ENCODE measurements at places on chromosomes 1 and 21.

GRCh38 chr1:101291562-101292380 is 55.0 kb downstream of the S1PR1 start:
- no peak for DNase-seq

DNA sequence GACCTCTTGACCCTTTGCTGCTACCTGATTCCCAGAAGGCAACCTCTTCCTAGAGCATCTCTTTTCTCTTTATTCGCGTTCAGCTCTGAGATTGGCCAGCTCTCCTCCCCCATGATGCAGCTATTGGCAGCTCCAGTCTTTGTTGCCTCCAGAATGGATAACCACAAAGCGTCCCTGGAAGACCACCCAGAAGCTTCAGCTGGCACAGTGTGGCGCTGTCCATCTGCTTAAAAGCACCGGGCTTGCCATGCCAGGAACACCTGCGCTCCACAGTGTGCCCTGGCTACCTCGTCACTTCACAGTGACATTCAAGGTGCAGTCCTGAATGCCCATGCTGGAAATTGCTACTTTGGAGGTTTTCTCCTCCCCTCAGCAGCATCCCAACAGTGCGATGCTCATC is 353.9 kb downstream of the LMO4 start:
- DNase-seq: no peak

- no peak for DNase-seq
These were observed 25.3 kb downstream of the PIGK start for GRCh38 chr1:77193951-77194350.

- DNase-seq: no peak
These were observed 16.2 kb downstream of the ITGB3BP start for GRCh38 chr1:63506782-63507181.

GRCh38 chr1:32345289-32345827 is 9.3 kb upstream of the MARCKSL1 start:
- no peak for DNase-seq

DNA sequence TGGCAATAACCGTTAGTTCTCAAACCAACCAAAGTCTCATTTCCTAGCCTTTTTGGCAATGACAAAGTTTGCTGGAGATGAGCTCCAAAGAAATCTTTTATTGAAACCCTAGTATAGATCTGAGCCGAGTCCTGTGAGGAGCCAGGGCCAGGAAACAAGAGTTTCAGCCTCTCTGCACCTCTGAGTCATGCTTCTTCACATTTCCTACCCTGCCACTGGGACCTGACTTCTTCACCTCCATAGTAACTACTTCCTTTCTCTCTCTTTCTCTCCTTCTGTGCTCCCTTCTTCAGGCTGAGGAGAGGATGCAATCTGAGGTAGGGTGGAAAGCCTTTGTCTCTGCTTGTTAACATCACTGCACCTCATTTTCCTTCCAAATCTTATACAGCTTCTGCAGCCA is 38.7 kb upstream of the IPO9 start:
- DNase-seq: no peak

DNA sequence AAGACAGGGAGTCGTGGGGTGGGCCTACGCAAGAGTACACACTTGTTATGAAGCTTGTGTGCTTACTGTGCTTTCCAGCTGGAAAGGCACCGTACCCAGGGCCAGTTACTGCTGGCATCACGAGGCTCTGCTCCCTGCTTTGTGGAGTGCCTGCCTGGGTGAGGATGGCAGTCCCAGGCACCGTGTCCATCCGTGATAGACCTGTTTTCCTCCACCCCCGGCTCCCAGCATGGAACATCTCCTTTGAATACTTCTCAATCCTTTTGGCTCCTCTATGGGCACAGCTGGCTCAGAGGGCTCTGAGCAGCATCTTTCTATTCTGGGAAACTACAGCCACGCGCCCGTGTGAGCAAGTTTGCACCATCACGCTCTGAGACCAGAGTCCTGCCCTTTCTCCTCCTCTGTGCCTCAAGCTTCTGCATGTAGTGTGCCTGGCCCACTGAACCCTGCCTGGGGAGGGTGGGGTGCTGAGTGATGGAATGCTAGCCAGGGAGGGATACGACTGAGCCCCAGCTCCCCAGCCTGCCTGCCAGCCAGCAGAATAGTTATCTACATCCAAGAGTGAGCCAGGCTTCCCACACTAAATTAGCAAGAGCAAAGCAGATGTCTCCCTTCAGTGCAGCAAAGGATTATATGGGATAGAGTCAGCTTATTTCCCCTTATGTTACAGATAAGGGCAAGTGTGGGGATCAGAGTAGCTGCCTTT is 7.1 kb upstream of the TNR start:
- no peak for DNase-seq

GRCh38 chr1:84840346-84840745 is 52.7 kb downstream of the LPAR3 start:
- no peak for DNase-seq

DNA sequence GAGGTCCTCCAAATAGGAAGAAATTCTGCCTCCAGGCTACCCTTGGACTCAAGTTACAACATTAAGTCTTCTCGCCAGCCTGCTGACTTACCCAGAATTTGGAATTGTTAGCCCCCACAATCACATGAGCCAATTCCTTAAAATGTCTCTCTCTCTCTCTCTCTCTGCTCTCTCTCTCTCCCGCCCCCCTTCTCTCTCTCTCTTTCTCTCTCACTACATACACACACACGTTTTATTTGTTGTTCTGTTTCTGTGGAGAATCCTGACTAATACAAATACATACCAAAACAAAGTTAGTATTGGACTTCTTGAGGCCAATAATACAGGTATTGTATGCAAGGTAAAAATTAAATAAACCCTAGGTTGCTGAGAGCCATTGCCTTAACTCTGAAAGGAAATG is 72.1 kb downstream of the TNFSF18 start:
- DNase-seq: no peak

- no peak for DNase-seq
These were observed 152.4 kb downstream of the RWDD3 start for GRCh38 chr1:95386371-95386770.

- no peak for DNase-seq
These were observed 41.5 kb upstream of the HAO2 start for GRCh38 chr1:119327094-119327449.

- no peak for DNase-seq
These were observed 207.2 kb upstream of the C1orf87 start for GRCh38 chr1:60280819-60281218.

DNA sequence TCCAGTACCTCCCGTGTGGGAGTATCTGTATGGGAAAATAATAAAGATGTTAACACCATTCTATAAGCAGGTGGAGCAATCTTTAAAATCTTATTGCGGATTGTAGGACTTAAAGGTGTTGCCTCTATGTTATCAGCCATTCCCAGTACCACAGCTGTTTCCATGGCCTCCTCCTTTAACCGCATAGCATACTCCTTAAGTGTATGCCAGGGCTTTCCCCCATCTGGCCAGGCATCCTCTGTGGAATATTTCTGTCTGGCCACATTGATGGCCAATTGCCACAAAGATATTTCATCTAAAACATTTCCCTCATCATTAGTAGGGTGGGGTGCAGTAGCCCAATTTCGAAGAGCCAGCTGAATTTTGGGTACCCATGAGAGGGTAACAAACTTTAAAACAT is 7.3 kb upstream of the STUM start:
- no peak for DNase-seq

- DNase-seq: no peak
These were observed 4.0 kb upstream of the GBP5 start for GRCh38 chr1:89276690-89277089.

GRCh38 chr1:184954232-184954995 is 19.9 kb downstream of the NIBAN1 start:
- DNase-seq: no peak

- DNase-seq: no peak
These were observed 20.3 kb upstream of the KNCN start for GRCh38 chr1:46571691-46572225.

DNA sequence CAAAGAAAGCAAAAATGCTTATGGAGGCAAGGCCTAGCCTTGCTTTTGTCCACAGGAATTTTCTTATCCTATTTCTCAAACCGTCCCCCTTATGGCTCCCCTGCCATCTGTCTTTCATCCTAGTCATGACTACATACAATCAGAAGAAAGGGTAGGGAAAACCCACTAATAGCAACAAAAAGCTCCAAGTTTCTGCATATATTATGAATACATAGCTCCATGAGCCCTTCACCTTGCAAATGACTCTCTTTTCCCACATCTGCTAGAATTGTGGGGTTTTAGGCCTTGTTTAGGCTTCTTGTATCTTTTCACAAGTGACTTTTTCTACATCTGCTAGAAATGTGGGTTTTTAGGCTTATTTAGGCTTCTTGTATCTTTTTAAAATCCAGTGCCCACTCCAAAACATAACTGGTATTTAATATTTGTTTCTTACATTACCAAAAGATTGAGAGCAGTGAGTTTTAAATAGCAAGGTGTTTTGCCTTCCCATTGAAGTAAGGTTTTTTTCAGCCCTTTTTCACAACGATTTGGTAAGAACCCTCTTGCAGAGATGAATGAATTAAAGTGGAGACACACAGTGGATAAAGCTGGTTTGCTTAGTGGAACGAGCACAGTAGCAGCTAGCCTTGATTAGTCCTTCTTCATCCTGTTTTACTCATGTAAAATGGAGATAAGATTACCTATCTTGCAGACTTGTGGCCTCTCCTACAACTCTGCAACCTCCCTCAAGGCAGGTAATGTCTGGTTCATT is 4.4 kb downstream of the GADD45A start:
- no peak for DNase-seq

DNA sequence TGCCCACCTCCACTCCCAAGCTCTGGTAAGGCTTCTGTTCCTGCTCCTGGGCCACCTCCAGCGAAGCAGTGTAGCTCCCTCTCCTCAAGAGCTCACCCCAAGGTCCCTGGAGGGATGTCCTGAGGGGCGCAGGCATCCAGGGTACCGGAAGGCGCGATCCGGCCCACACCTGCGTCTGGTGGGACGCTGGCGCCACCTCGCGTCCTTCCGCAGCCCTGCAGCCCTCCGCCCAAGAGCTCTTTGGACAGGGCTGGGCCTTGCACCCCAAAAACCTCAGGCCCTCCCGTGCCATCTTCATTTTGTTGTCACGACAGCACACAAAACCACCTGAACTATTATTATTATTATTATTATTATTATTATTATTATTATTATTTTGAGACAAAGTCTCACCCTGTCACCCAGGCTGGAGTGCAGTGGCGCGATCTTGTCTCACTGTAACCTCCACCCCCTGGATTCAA is 49.2 kb upstream of the PAX7 start:
- no peak for DNase-seq

DNA sequence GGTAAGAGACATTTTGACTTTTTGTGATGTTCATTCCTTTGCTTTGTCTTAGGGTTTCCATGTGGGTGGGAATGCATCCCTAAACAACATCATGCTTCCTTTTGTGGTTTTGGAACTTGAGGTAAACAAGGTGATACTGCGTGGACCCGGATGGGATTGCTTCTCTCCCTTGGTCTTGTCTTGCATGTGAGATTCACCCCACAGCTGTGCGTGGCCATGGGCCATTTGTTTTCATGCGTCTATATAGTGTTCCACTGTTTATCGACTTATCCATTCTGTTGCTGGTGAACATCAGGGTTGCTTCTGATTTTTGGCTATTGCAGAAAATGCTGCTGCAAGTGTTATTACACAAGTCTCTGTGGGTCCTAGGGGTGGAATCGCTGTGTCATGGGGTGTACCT is 21.1 kb downstream of the CRYAA start:
- no peak for DNase-seq

- DNase-seq: no peak
These were observed 43.4 kb downstream of the VANGL1 start for GRCh38 chr1:115685029-115685705.

DNA sequence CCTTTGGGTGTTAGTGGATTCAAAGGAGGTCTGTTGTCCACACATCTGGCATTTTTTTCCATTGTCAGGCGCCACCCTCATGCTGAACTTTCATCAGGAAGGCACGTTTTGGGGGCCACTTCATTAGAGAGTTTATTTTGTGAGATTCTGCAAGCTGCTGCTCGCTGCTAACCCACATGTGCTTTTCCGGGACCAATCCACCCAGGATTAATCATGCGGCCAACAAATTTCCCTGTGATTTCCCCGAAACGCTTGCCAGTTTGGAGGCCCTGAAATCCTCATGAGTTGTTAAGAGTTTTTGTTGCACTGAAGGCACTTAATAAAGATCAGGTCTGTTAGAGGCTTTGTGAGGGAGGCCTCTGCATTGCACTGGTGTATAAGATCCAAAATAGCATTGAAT is 2.4 kb downstream of the PDPN start:
- DNase-seq: no peak

GRCh38 chr1:77100875-77101274 is 118.4 kb downstream of the PIGK start:
- no peak for DNase-seq

DNA sequence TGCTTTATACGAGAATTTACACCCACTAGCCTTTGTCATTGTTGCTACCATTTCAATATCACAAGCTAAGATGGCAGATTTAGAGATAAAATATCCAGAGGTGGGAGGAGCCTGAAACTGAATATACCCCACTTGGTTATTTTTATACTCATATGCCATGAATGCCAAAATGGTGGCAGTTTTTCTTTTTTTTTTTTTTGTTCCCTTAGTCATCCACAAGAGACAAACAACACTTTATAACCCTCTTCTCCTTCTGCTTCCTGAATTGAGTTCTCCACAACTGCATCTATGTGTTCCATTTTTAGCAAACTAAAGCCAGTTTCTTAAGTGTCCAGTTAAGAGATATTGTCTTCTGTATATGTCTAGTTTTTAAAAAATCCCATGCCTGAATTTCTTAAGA is 558.4 kb downstream of the LMO4 start:
- no peak for DNase-seq

DNA sequence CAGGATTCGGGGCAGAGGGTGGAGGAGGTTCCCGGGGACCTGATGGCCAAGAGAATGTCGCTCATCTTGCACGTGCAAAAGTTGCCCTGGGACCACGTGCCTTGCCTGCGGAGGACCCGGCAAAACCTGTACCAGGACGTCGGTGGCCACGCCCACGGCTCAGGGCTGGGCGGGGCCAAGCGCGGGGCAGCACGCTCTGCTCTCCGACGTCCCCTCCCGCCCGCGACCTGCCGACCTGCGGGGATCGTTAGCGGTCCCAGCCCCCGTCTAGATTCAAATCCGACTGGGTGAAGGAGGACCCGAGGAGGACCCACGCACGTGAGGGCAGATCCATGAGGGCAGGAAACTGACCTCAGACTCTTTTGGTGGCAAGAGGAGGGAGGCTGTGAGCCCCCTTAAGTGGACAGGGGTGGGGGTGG is at the start of gene C1orf167:
C1orf167 (plus strand) TSS at position 206 of the 419 bp plus-strand sequence. CDS start 2,208 bp downstream, outside the sequence.
- DNase-seq: no peak

GRCh38 chr1:81478219-81478618 is 322.5 kb upstream of the ADGRL2 start:
- no peak for DNase-seq

- DNase-seq: no peak
These were observed 940 bp downstream of the SOX13 start for GRCh38 chr1:204073837-204074273.

GRCh38 chr1:152745289-152745704 is 12.5 kb upstream of the KPRP start:
- DNase-seq: no peak

GRCh38 chr1:43533584-43533983 is 2.9 kb downstream of the PTPRF start:
- DNase-seq: no peak

DNA sequence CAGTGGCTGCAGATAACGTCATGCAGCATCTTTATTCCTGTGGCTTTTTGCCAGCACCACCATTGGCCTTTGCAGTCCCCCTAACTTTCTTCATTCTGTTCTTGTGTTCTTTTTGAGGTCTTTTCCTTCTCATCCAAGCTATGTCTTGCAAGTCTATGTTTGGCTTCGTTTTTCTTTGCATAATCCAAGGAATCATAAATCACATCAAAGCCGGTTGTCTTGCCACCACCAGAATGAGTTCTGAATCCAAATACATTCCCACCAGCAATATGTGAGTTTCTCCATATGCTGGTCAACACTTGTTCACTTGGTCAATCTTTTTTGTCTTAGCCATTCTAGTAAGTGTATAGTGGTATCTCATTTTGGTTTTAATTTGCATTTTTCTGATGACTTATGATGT is 70.6 kb upstream of the AK4 start:
- no peak for DNase-seq
